Naive thymus-derived CD8-positive, alpha-beta T cell (primary cell): ENCODE measurements at places on chromosomes 3 and 15. TPM values are rescaled to one million over a fixed set of nuclear protein-coding genes. Genes with fewer than 3 reads are reported as not detected.

- no peaks in the 10 kb centered on the region for H3K4me1 ChIP-seq
- DNase-seq: no peak
- no peaks in the 10 kb centered on the region for H3K36me3 ChIP-seq
- H3K4me3 ChIP-seq: no peak overlapping the region
These were observed 776.1 kb upstream of the SEMA6D start for GRCh38 chr15:46941241-46941640.

DNA sequence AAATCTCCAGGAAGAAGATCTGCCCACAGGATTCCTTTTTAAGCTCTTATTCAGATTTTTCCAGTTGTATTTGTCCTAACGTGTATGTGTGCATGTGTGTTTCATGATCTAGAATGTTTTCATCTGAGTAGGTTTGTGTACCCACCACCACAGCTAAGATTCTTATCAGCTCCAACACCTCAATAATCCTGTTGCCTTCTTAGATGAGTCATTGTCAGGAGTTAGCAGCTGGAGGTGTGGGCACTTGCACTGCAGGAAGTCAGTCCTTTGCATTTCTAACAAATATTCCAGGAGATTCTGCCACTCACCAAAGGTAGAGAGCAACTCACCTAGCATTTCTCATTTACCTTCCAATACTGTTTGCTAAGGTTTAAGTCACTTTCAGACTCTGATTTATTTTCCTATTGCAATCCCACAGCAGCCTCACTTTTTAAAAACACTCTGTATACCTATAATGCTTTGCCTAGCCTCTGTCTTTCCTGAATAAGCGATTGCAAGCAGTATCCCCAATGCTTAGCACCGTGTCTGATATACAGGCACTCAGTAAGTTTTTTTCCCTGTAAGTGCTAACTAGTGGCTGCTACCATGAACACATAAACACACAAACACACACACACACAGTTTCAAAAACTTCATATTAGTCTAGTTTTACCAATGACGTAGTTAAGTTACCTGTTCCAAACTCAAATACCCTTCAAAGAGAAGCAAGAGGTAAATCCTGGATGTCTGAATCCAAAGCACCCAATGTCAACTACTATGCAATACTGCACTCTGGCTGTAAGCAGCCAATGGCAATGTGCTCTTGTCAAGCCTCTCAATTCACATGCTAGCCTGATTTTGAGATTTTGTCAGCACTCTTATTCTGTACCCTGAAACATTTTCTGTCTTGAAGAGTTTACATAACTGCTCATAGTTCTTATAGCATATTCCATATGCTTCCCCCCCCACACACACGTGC is 713.5 kb upstream of the LMCD1 start:
- no peak overlapping the region for H3K4me3 ChIP-seq
- DNase-seq: no peak
- no peaks in the 10 kb centered on the region for H3K36me3 ChIP-seq
- no peak overlapping the region for H3K27ac ChIP-seq

The SCG5 gene
- not detected for total RNA-seq

DNA sequence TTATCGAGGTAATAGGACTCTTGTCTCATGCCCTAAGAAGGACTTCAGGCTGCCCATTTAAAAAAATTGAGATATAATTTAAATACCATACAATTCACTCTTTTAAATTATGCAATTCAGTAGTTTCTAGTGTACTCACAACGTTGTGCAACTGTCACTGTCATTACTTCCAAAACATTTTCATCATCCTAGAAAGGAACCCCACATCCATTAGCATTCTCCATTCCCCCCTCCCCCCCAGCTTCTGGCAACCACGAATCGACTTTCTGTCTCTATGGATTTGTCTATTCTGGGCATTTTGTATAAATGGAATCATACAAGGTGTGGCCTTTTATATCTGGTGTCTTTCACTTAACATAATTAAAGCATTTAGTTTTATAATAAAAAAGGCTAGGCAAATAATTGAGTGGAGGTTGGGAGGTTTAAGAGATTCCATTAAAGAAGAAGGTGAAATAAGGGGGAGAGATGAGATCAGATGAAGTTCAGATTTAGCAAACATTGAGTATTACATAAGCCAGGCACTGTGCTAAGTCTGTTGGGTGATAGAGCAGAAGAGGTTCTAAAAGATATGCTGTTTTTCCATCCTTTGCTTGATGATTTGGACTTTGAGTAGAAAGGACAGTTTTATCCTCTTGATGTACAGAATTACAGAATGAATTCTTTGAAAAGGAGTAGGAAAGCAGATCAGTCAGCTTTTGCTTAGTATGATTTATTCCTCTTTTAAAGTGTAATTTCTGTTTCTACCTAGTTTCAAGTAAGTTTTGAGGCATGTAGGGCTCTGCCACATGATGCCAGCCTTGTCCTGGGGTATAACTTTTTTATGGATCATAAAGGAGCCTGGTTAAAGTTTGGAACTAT is 36.3 kb downstream of the UBE2E2 start:
- no peak overlapping the region for H3K4me3 ChIP-seq
- H3K27ac ChIP-seq: no peak overlapping the region
- DNase-seq: no peak
- peaks cover 24% of the 10 kb centered on the region for H3K4me1 ChIP-seq
- H3K36me3 ChIP-seq: no peaks in the 10 kb centered on the region

DNA sequence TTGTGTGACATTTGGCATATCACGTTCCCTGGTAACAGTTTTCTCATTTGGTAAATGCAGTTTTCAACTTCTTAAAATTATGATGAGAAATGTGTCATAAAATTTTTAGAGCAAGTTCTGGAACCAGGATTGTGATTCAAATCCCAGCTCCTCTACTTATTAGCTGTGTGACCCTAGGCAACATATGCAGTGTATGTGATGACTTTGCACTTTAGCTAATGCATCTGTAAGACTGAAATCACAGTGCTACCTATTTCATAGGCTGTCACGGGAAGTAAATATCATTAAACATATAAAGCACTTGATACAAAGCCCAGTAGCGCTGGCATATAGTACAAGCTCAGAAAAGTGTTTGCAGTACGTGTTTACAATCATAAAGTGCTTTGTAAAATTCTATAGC is 419.4 kb downstream of the GRM7 start:
- no peak for DNase-seq
- no peaks in the 10 kb centered on the region for H3K27me3 ChIP-seq
- no peak overlapping the region for H3K4me3 ChIP-seq
- no peak overlapping the region for H3K27ac ChIP-seq
- no peaks in the 10 kb centered on the region for H3K36me3 ChIP-seq

DNA sequence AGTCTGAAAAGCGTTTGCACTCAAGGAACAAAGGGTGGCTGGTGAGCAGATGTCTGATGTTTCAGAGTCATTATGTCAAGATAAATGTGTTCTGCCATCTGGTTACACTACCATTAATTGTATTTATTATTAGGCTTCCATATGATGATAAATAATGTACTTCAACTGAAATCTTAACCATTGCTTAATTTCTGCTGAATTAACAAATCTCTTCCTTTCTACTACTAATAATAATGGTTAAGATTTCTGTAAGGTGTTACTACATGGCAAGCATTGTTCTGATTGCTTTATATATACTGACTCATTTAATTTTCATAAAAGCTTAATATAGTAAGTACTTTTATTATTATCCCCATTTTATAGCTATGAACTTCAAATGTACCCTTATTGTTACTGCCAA is 68.4 kb upstream of the GALNT15 start:
- DNase-seq: no peak
- H3K27ac ChIP-seq: no peak overlapping the region
- H3K4me3 ChIP-seq: no peak overlapping the region
- no peaks in the 10 kb centered on the region for H3K4me1 ChIP-seq

The CACNA1D gene
- total RNA-seq: not detected

GRCh38 chr3:69033470-69033869 is 18.7 kb downstream of the TMF1 start:
- H3K4me1 ChIP-seq: peaks cover 2% of the 10 kb centered on the region
- H3K4me3 ChIP-seq: no peak overlapping the region
- no peak for DNase-seq
- no peak overlapping the region for H3K27ac ChIP-seq

GRCh38 chr3:121885386-121885785 is 8.8 kb upstream of the SLC15A2 start:
- H3K4me1 ChIP-seq: no peaks in the 10 kb centered on the region
- H3K27me3 ChIP-seq: no peaks in the 10 kb centered on the region
- H3K4me3 ChIP-seq: no peak overlapping the region
- H3K27ac ChIP-seq: no peak overlapping the region

GRCh38 chr3:106530367-106530766 is 661.6 kb upstream of the CBLB start:
- H3K36me3 ChIP-seq: no peaks in the 10 kb centered on the region
- peaks cover 3% of the 10 kb centered on the region for H3K4me1 ChIP-seq
- no peak for DNase-seq
- H3K4me3 ChIP-seq: no peak overlapping the region
- H3K27me3 ChIP-seq: no peaks in the 10 kb centered on the region

DNA sequence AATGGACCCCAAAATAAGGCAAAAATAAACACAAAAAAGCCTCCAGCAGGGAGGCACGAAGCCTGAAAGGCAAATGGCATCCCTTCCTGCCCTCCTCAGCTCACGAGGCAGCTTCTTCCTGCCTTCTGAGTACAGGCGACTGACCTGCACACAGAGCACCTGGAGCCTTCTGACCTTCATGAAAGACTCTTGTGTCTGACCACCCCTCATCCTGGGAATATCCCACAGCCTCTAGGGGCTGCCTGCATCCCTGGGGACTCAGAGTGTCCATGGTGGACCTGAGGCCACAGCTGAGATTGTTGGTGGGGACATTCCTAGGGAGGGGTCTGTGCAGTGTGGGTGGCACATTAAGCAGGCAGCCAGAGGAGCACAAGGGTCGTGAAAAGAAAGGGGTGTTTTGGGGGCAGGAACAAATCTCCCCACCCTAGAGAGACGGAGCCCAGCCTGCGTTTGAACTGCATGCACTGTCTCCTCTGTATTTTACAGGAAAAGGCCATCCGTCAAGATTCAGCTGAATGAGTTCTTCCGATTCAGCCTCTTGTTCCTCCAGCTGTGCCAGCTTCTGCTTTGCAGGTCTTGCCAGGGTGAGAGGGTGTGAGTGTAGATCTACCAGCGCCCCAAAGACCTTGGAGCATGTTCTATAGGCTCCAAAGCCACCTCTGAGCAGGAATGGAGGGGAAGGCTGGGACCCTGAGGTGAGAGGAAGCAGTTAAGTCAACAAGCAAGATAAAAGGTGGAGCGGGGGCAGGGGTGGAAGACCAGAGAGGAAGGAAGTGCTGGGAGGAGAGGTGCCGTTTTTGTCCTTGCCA is 80.4 kb upstream of the MEF2A start:
- H3K4me3 ChIP-seq: peak overlapping the region; percentile 78
- H3K4me1 ChIP-seq: peaks cover 34% of the 10 kb centered on the region
- no peaks in the 10 kb centered on the region for H3K36me3 ChIP-seq
- DNase-seq: no peak
- peak overlapping the region; percentile 73 for H3K27ac ChIP-seq

The ANKRD63 gene
- not detected for total RNA-seq

DNA sequence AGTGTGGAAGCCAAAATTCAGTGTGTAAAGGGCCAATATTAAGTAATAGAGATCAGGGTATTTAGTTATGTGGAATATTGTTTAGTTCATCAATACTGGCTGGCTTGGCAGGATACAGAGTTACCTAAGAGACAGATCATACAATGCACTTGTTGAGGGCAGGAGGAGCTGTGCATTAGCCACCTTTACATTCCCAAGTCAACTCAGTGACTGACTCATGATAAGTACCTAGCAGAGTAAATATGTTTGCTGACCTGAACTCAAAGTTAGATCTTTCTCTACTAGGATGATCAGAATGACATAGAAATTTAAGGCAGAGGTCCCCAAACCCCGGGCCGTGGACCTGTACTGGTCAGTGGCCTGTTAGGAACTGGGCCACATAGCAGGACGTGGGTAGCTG is 3.5 kb upstream of the ABHD17C start:
- no peaks in the 10 kb centered on the region for H3K36me3 ChIP-seq
- peaks cover 14% of the 10 kb centered on the region for H3K4me1 ChIP-seq
- no peaks in the 10 kb centered on the region for H3K27me3 ChIP-seq
- H3K4me3 ChIP-seq: no peak overlapping the region

The EFCAB12 gene
- 2.3 TPM for total RNA-seq

DNA sequence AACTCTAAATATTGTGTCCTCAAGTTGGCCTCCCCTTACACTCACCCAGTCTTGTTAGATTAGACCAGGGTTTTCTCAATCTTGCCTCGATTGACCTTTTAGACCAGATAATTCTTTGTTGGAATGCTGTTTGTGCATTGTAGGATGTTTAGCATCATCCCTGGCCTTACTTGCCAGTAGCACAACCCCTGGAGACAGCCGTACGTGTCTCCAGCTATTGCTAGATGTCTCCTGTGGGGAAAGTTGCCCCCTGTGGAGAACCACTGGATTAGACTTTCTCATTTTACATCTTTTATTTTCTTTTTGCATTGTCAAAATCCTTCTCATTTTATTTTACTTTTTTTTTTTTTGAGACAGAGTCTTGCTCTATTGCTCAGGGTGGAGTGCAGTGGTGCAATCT is 2.2 kb downstream of the WDR6 start:
- H3K4me1 ChIP-seq: peaks cover 29% of the 10 kb centered on the region
- H3K4me3 ChIP-seq: peak overlapping the region; percentile 45
- H3K36me3 ChIP-seq: no peaks in the 10 kb centered on the region
- no peaks in the 10 kb centered on the region for H3K27me3 ChIP-seq

DNA sequence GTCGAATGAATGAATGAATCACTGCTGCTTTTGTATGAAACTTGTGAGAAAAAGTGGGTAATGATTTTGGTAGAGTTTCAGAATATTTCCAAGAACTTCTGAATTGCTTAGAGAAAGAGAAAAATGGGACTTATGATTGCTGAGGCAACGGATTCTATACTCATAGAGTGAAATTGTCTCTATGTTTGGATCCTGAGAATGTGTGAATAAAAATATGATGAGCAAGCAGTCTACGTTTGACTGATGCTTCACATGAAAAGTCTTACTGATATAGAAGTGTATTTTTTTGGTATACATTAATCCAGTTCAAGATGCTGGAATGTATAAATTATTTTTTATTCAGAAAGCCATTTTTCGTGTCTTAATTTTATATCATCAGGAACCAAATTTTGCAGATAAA is 441.1 kb downstream of the NLGN1 start:
- no peaks in the 10 kb centered on the region for H3K4me1 ChIP-seq
- H3K27me3 ChIP-seq: no peaks in the 10 kb centered on the region
- no peak for DNase-seq
- no peaks in the 10 kb centered on the region for H3K36me3 ChIP-seq

The ALS2CL gene
- total RNA-seq: 10.2 TPM

The KLHL6 gene
- total RNA-seq: 59.0 TPM

The CEP152 gene
- 11.5 TPM for total RNA-seq

DNA sequence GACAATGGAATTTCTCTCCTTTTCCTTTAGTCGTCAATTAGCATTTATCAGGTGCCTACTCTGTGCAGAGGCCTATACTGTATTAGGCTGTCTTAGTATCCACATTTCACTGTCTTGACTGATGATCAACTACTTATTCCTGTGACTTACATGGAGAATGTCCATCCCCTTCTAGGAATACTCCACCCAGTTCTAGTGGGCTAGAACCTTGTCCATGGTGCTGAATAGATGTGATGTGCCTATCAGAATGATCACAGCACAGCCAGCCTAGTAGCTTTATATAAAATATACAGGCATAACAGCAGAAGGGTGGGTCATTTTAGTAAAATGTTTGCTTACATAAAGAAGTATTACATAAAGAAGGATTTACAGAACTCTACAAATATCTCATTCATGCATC is 621.4 kb downstream of the PDCD6IP start:
- no peaks in the 10 kb centered on the region for H3K4me1 ChIP-seq
- H3K27ac ChIP-seq: no peak overlapping the region
- no peak for DNase-seq
